Liver (tissue), 10 donors: ENCODE measurements at places on chromosomes 11 and 22. TPM values are rescaled to one million over a fixed set of nuclear protein-coding genes. Genes with fewer than 3 reads are reported as not detected.

GRCh38 chr11:3738241-3738640 is 59.1 kb downstream of the NUP98 start:
- H3K36me3 ChIP-seq, result peaks cover 39% of the 10 kb centered on the region
- no peaks in the 10 kb centered on the region for H3K27me3 ChIP-seq
- H3K4me3 ChIP-seq, result no peak overlapping the region
- H3K27ac ChIP-seq, result no peak overlapping the region

DNA sequence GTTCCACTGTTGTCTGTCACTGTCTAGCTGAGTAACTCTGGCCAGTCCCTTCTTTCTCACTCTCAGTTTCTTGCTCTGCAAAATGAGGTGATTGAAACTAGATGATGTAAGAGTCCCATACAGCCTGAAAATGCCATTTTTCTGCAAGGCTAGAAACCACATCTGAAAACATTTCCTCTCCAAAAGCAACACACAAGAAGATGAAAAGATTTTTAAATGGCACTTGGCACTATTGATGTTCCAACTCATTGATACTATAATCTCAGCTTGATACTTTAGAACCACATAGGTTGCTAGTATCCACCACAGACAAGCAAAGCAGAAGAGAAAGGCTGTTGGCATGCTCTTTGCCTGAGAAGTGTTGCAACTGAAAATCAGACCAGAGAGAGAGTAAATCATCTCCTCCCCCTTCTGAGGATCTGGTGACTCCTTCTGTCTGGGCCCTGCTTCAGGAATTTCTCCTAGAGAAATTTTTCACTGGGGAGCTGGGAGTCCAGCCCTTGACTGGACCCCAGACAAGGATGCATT is 1217.9 kb downstream of the LRRC4C start:
- no peak for DNase-seq
- H3K4me1 ChIP-seq, result no peaks in the 10 kb centered on the region
- no peaks in the 10 kb centered on the region for H3K36me3 ChIP-seq
- no peak overlapping the region for H3K4me3 ChIP-seq
- H3K27me3 ChIP-seq, result no peaks in the 10 kb centered on the region
- no peak overlapping the region for H3K27ac ChIP-seq

GRCh38 chr11:130478204-130478701 is 29.8 kb downstream of the ADAMTS15 start:
- no peaks in the 10 kb centered on the region for H3K27me3 ChIP-seq
- H3K36me3 ChIP-seq, result no peaks in the 10 kb centered on the region
- H3K27ac ChIP-seq, result peak overlapping the region; percentile 46
- H3K4me3 ChIP-seq, result no peak overlapping the region
- no peak for DNase-seq
- no peaks in the 10 kb centered on the region for H3K4me1 ChIP-seq

DNA sequence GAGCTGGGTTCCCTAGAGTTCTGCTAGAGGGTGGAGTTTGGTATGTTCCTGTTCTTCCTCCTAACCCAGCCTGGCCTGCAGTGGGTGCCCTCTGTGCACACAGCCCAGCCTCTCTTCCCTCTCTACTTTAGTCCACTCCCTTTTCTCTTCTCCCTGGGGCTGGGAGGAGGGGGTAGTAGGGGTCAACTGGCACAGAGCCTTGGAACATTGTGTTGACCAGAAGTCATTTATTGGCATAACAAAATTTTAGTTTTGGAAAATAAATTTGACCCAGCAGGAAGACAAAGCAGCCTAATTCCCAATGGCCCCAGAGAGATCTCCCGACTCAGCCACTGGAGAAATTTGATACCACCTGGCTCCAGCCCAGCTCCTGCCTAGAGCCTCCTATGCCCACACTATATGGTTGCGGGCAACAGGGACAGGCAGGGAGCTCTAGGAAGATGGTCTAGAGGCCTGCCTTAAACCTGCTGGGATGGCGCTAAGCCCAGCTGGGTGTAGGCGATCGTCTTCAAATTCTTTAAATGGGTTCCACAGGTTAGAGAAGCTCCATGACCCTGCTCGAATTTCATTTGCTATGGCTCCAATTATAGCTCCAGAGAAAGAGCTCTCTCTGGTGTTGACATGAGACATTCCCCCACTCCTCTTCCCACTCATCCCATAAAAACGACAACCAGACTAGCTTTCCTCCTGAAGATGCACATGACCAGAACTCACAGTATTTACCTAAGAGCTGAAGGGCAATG is 9.9 kb downstream of the PCSK7 start:
- H3K27me3 ChIP-seq, result no peaks in the 10 kb centered on the region
- peaks cover 48% of the 10 kb centered on the region for H3K36me3 ChIP-seq
- H3K4me3 ChIP-seq, result no peak overlapping the region
- DNase-seq, result no peak
- H3K4me1 ChIP-seq, result no peaks in the 10 kb centered on the region

The FADD gene
- 17.3 TPM for total RNA-seq

The SMIM35 gene
- total RNA-seq, result not detected

The C11orf42 gene
- total RNA-seq, result not detected

The SMIM38 gene
- total RNA-seq, result 0.08 TPM

The DDX17 gene
- 279 TPM for total RNA-seq

The IL18 gene
- 5.2 TPM for total RNA-seq

The SLC6A5 gene
- total RNA-seq, result not detected
